NCI-H187 treated with DMSO at 0.1 percent for 48 hours (cell line): ENCODE measurements at places on chromosomes 4 and X.

GRCh38 chrX:100748108-100748507, 16.2 kb upstream of the SYTL4 start:
- no peak for DNase-seq

- DNase-seq: no peak
Measured at GRCh38 chr4:186081202-186081807, 12.3 kb downstream of the TLR3 start.

DNA sequence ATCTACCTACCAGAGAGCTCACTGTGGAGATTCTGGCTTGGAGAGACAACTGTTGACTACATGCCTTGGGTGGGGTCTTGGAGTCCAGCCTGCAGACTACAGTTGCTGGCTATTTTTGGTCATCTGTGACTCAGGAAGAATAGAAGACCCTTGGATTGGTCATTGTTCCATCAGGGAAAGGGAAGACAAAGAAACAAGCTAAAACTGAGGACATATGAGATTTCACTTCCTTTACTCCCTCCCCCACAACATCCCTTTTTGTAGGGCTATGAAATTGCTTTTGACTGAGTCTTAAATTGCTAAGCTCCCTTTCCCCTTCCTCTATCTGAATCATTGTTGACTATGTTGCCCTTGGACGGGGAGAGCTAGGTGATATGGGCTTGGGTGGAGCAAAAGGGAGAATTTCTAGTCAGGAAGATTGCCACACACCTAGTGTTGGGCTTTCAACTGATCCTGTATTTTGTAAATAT, 11.7 kb downstream of the MSN start:
- no peak for DNase-seq

DNA sequence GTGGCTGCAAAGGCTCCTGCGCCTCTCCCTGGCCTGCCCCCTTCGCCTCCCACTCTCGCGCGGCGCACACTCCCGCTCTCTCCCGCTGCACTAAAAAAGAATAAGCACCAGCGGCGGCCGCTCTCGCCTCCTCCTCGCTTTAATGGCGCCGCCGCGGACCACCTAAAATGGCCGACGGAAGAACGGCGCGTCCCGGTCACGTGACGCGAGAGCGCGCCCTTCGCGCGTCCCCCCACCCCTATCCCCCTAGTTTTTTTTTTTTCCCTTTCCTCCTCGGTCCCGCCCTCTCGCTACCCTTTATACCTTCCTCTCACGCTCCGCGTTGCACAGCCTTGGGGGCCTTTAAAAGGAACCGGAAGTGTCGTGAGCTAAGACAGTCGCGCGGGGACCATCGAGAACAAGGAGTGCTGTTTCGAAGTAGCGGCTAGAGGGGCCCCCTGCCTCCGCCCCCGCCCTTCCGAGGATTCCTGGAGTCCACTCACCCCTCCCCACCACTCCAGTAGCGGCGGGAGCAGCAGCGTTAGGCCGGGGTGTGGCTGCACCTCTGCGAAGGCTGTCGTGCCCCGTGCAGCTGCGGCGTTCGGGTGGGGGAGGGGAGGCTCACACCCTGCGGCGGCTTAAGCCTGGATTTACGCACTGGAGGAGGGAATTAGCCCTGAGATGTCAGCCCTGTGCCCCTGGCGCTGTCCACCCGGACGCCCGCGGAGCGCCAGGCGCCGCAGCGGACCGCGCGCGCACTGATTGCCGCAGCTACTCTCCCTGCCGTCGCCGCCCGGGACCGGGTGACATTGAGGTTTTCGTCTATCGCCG, at the start of gene HNRNPD:
HNRNPD (minus strand) TSS at position 176 of the 810 bp plus-strand sequence. CDS start 313 bp downstream, outside the sequence.
- peak; percentile 99 for DNase-seq

DNA sequence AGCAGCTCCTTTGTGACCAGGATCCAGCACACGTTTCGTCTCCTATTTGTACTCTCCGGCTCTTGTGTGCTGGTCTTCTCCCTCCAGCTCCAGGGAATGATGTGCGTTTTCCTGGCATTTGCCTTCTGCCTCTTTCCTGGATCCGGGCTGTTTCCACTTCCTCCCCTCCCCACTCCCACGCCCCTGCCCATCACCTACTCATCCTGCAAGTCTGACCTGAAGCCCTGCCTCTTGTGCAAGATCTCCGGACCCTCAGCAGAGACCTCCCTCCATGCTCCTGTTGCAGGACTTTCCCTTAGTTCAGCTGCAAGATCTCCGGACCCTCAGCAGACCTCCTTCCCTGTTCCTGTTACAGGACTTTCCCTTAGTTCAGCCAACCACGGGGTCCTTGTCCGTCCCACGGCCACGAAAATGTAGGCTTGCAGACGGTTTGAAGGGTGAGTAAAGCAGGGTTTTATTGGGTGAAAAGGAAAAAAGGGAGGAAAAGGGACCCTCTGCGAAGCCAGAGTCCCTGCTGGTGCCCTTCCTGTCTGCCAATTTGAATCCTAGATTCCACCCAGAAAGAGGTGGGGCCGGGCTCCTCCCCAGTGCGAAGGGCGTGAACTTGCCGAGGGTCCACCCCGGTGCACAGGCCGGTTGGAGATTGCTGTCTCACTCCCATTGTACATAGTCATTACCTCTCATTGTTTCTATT, 74.4 kb upstream of the IRF2 start:
- DNase-seq: no peak

- DNase-seq: no peak
Measured at GRCh38 chrX:12890467-12890866, 16.0 kb upstream of the TLR8 start.

GRCh38 chr4:45803994-45804393, 319.9 kb downstream of the GABRG1 start:
- no peak for DNase-seq

GRCh38 chr4:147078875-147079658, 133.4 kb upstream of the TTC29 start:
- DNase-seq: no peak

DNA sequence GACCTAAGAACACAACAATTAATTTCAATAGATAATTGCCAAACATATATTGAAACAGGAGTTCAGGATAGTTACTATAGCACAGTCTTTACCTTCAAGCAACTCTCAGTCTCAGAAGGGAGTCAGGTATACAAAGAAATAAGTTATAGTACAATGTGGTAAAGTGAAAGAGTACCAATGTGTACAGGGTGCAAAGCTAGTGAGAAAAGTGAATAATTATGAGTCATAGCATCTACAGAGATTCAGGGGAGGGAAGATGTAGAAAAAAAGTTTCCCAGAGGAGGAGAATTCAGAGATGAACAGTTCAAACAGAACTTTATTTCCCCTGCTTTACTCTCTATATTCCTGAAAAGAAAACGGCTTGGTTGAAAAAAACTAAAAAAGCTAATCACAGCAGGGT, 22.7 kb upstream of the DKK2 start:
- DNase-seq: no peak

DNA sequence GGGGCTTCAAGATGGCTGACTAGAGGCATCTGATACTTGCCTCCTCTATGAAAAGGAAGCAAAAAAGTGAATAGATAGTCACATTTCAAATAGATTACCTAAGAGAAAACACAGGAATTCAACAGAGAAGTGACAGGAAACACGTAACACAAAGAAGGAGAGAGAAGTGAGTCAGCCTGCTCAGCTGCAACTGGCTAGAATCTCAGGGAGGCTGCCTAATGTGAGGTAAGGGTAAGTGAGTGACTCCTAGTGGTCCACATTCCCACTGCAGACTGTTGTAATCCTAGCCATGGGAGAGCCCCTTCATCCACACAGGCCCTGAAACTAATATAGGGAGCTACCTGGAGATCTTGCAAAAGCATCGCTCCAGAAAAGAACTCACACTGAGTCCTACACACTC, 179.2 kb downstream of the SLC7A11 start:
- no peak for DNase-seq

- DNase-seq: no peak
Measured at GRCh38 chrX:84735025-84735424, 232.8 kb upstream of the HDX start.

GRCh38 chrX:140713174-140713539, 3.6 kb downstream of the LINC00632 start:
- no peak for DNase-seq

GRCh38 chrX:72479324-72480274, 93.0 kb downstream of the HDAC8 start:
- DNase-seq: no peak

GRCh38 chr4:95155759-95156451, 392.9 kb downstream of the UNC5C start:
- no peak for DNase-seq

- no peak for DNase-seq
Measured at GRCh38 chr4:89338206-89338605, 30.6 kb upstream of the GPRIN3 start.

- DNase-seq: no peak
Measured at GRCh38 chr4:171484681-171485080, 328.5 kb upstream of the GALNTL6 start.

DNA sequence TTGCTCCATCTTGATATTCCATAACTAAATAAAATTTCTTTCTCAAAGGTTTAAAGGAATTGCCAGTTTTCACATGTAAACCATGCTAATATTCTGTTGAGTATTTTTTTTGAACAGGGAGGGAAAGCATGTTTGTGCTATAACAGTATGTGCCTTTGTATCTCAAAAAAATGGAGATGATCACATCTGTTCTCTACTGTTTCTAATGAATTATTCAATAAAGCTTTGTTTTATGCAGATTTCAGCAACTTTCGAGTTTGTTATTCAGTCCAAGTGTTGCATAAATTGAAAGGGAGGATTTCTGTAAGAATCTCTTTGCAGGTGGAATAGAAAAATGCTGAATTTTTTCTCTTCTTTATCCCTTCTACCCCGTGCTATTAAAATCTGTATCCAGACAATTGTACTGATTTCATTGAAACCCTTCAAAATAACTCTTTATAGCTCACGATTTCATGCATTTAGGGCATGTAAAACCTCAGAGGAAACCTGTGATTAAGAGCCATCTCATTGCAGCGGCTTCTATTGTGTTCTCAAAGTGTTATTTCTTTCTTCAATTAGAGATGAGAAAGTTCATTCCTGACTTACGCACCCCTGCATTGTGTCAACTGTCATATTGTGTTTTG, 42.1 kb downstream of the NEIL3 start:
- no peak for DNase-seq

- no peak for DNase-seq
Measured at GRCh38 chr4:95910749-95911148, 70.9 kb downstream of the PDHA2 start.

GRCh38 chr4:126056116-126056650, 741.4 kb downstream of the FAT4 start:
- DNase-seq: no peak

DNA sequence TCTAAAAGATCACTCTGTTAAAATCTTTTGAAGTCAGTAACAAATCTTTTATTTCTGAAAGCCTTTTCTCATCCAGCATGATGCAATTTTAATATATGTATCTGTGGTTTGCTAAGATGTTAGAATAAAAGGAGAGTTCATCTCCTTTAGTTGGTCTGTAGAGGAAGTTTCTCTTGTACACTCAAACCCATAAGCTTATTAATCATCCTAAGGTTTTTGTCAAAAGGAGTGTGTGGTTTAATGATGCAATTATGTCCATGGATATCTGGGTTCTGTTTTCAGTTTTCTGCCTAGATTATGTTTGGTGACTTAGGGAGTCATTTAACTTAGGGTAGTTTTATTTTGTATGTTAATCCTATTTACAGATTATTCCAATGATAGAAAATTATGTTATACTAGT, 52.1 kb upstream of the NDST4 start:
- DNase-seq: no peak

- DNase-seq: no peak
Measured at GRCh38 chrX:38379088-38379487, 26.7 kb downstream of the OTC start.

- no peak for DNase-seq
Measured at GRCh38 chrX:78388663-78389062, 61.3 kb upstream of the CYSLTR1 start.

DNA sequence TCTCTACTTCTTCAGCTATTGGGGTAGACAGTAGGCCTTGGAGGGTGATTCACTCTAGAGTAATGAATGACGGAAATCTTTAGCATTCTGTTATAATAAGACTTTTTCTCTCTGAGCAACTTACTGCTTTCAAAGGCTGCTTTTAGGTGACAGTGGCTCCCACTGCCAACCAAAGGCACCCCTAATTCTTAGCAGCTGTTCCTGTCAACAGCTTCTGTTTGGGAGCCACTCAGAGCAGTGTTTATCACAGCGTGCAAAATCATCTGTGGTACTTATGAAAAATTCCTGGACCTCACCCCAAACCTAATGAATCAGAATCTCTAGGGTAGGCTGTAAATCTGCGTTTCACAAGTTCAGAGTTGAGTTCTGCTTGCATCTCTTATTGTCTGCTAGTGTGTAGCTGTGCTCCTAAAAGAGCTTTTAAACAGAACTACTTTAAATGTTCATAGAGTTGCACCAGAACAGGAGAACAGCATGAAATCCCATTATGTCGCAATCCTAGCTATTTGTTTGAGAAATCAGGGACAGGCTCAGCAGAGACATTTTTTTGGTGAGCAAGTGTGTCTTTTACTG, 52.8 kb upstream of the POU4F2 start:
- DNase-seq: no peak

DNA sequence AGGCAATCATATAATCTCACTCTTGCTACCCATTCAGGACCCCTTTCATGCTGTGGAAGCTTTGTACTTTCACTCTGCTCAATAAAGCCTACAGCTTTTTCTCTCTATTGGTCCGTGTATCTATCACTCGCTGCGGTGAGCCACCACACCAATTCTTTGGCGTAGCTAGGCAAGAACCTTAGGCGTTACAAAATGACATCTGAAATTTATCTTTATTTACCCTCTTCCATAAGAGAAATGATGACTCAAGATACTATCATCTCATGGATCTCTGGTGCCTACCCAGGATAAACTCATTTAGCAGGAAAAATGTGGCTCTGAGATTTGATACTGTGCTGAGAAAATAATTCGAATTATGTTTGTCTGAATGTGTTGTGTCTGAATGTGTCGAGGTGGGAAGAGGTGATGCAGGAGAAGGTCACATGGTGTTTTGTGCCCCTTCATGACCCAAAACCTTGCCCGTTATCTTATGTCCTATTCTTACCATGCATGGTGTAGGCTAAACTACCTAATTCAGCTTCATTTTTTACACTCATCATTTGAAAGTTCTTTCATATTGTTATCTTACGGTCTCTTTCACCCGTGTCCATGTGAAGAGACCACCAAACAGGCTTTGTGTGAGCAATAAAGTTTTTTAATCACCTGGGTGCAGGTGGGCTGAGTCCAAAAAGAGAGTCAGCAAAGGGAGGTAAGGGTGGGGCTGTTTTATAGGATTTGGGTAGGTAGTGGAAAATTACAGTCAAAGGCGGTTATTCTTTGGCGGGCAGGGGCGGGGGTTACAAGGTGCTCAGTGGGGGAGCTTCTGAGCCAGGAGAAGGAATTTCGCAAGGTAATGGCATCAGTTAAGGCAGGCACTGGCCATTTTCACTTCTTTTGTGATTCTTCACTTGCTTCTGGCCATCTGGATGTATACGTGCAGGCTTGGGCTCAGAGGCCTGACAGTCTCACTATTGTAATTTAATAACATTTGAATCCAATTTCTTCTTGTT, 41.6 kb upstream of the GIMD1 start:
- no peak for DNase-seq

- DNase-seq: no peak
Measured at GRCh38 chrX:981791-982626, 230.4 kb downstream of the CRLF2 start.

- DNase-seq: no peak
Measured at GRCh38 chrX:135425026-135425965, 3.6 kb downstream of the SMIM10L2A start.

- DNase-seq: no peak
Measured at GRCh38 chrX:154714925-154715324, 36.0 kb downstream of the GAB3 start.
